ENCODE measurements at places on chromosomes 5 and 9. TPM values are rescaled to one million over a fixed set of nuclear protein-coding genes. Genes with fewer than 3 reads are reported as not detected.

The MAMDC2 gene
- total RNA-seq, result 0.25 TPM

The SLC25A2 gene
- total RNA-seq, result not detected

The CNTFR gene
- 0.08 TPM for total RNA-seq

The TAF11L11 gene
- 0.42 TPM for total RNA-seq

The MCIDAS gene
- 2.5 TPM for total RNA-seq

The NOXA1 gene
- 1.0 TPM for total RNA-seq

The TTC33 gene
- total RNA-seq, result 10.9 TPM

The ARID3C gene
- 0.18 TPM for total RNA-seq

The ADAMTS16 gene
- total RNA-seq, result 1.7 TPM

The ASS1 gene
- 16.7 TPM for total RNA-seq

The TMEM174 gene
- total RNA-seq, result not detected

The NR3C1 gene
- 41.7 TPM for total RNA-seq

The IRGM gene
- total RNA-seq, result 0.13 TPM

The IFNA2 gene
- total RNA-seq, result not detected

The GRM6 gene
- total RNA-seq, result not detected

The TDRD7 gene
- 11.1 TPM for total RNA-seq

The SEC61B gene
- total RNA-seq, result 289 TPM

The RPL35 gene
- 2,853 TPM for total RNA-seq

The RASEF gene
- total RNA-seq, result 8.6 TPM

The PCDHGB1 gene
- 2.1 TPM for total RNA-seq

The CYSRT1 gene
- total RNA-seq, result 3.5 TPM

The RETREG1 gene
- 2.3 TPM for total RNA-seq

The RLN2 gene
- not detected for total RNA-seq

The IL33 gene
- 1.2 TPM for total RNA-seq

The STK32A gene
- 0.22 TPM for total RNA-seq

The PKD2L2 gene
- total RNA-seq, result 0.03 TPM

All from A549 treated with CpdA at 1 μM for 4 hours (cell line).